A673 (cell line): ENCODE measurements at places on chromosomes 16 and 17. TPM values are rescaled to one million over a fixed set of nuclear protein-coding genes. Genes with fewer than 3 reads are reported as not detected.
A peak's percentile ranks its signal among the peaks of the same experiment; 100 is the strongest.

The ABCA6 gene
- total RNA-seq: 2.1 and 3.5 TPM in 2 replicates

- no peaks in the 10 kb centered on the region for H3K36me3 ChIP-seq
- no peak for DNase-seq
- H3K4me1 ChIP-seq: no peaks in the 10 kb centered on the region
- no peaks in the 10 kb centered on the region for H3K27me3 ChIP-seq
- H3K4me3 ChIP-seq: no peak overlapping the region
Measured at GRCh38 chr17:47804461-47804860, 17.1 kb downstream of the OSBPL7 start.

- H3K36me3 ChIP-seq: peaks cover 41% of the 10 kb centered on the region
- no peaks in the 10 kb centered on the region for H3K4me1 ChIP-seq
- DNase-seq: no peak
Measured at GRCh38 chr17:4693416-4693815, 10.5 kb downstream of the PELP1 start.

- no peak overlapping the region for H3K4me3 ChIP-seq
- H3K36me3 ChIP-seq: no peaks in the 10 kb centered on the region
- no peak overlapping the region for H3K27ac ChIP-seq
- H3K4me1 ChIP-seq: no peaks in the 10 kb centered on the region
- DNase-seq: peak; percentile 10
Measured at GRCh38 chr17:43723697-43724359, 34.8 kb downstream of the SOST start.

DNA sequence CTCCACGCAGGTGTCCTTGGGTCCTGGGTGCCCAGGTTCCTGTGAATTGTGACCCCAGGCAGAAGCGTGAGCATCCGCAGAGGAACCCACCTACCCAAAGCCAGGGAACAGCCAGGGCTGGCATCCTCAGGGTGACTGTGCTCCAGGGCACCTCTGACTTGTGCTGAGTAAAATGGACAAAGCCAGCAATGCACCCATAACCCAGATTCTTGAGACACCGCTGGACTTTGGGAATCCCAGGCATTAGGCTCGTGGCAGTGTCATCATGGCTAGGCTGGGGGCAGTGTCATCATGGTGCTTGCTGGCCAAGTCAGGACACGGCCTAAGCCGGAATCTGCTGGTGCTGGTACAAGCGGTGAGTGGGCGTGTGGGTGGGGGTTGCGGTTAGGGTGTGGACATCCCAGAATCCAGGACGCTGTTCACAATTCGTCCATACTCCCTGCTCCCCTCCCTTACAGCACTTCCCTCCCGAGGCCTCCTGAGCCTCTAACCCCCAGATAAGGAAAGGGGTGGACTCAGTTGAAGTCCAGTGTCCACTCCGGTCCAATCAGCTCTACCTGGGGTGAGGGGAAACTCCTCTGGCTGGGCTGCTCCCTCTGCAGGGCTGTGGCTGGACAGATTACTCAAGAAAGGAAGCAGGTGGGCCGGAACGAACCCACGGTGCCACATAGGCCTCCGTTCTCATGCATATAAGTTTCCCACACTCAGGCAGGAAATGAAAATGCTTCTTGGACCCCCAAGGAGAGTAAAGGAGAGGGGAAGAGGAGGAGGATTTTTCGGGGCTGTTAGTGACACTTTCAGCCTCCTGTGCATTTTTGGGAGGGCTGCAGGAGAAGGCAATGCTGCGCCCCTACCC lies 138.9 kb downstream of the SEC14L1 start:
- no peaks in the 10 kb centered on the region for H3K27me3 ChIP-seq
- H3K27ac ChIP-seq: no peak overlapping the region
- H3K4me3 ChIP-seq: no peak overlapping the region
- H3K4me1 ChIP-seq: peaks cover 5% of the 10 kb centered on the region
- DNase-seq: no peak

DNA sequence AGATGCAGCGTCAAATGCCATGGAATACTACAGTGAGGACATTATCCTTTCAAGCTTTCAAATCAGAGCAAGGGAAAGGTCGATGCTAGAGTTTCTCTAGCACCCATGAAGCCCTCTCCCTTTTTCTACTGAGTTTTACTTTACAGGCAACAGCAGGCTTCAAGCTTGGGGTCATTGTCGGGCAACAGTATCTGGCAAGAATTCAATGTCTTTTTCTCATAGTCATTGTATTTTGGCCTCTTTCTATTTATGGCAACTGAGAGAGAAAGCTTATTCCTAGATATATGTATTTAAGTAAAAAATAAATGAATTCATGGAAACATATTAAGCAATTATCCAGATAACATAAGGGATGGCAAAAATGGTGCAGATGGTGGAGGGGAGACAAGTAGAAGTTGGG lies 364 bp upstream of the CETP start:
- H3K4me3 ChIP-seq: no peak overlapping the region
- no peaks in the 10 kb centered on the region for H3K27me3 ChIP-seq
- no peaks in the 10 kb centered on the region for H3K36me3 ChIP-seq
- H3K4me1 ChIP-seq: peaks cover 4% of the 10 kb centered on the region
- DNase-seq: no peak
- no peak overlapping the region for H3K27ac ChIP-seq

The GPS2 gene
- total RNA-seq: 116 and 133 TPM in 2 replicates

The GLTPD2 gene
- total RNA-seq: not detected in 2 replicates

The WSCD1 gene
- total RNA-seq: 0.28 and 0.48 TPM in 2 replicates

GRCh38 chr17:7355053-7355452 lies at the start of gene TMEM95:
Gene TMEM95, plus strand, starts transcription at chr17:7355156. Its CDS starts 49 bp downstream, at chr17:7355205.
- H3K27me3 ChIP-seq: no peaks in the 10 kb centered on the region
- H3K27ac ChIP-seq: no peak within 1 kb of the TSS
- H3K4me3 ChIP-seq: no peak within 1 kb of the TSS
- no peaks in the 10 kb centered on the region for H3K36me3 ChIP-seq
- DNase-seq: peak; percentile 70

The SDK2 gene
- 0.63 and 0.67 TPM in 2 replicates for total RNA-seq

GRCh38 chr17:78351449-78352006 lies 8.3 kb downstream of the SOCS3 start:
- DNase-seq: no peak
- H3K4me1 ChIP-seq: peaks cover 29% of the 10 kb centered on the region
- no peaks in the 10 kb centered on the region for H3K27me3 ChIP-seq
- no peak overlapping the region for H3K4me3 ChIP-seq

DNA sequence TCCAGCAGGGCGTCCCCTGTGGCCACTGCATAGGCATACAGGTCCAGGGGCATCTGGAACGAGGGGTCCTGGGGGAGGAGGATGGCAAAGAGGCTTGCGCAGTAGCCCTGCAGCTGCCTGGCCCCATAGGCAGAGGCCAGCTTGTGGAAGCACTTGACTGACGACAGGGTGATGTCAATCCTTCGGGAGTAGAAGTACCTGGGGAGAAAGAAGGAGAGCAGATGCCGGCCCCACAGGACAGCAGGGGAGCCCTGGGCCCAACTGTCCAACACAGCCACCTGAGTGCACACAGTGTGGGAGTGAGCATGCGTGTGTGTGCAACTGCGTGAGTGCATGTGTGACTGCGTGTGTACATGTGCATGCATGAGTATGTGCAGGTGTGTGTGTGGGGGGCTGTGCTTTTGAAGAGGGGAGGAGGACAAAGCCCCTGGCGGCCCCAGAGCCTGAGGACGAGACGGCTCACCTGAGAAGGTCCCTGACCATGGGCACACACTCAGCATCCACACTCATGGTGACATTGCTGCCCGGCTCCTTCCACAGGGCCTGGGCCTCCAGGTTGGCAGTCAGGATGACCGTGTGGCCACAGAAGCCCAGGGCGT lies 7.1 kb downstream of the LGALS3BP start:
- no peaks in the 10 kb centered on the region for H3K27me3 ChIP-seq
- peaks cover 19% of the 10 kb centered on the region for H3K4me1 ChIP-seq
- no peak overlapping the region for H3K4me3 ChIP-seq
- DNase-seq: no peak
- H3K36me3 ChIP-seq: peaks cover 53% of the 10 kb centered on the region

GRCh38 chr17:42117397-42118125 lies 3.6 kb downstream of the KAT2A start:
- no peaks in the 10 kb centered on the region for H3K4me1 ChIP-seq
- H3K4me3 ChIP-seq: no peak overlapping the region
- peaks cover 12% of the 10 kb centered on the region for H3K36me3 ChIP-seq

DNA sequence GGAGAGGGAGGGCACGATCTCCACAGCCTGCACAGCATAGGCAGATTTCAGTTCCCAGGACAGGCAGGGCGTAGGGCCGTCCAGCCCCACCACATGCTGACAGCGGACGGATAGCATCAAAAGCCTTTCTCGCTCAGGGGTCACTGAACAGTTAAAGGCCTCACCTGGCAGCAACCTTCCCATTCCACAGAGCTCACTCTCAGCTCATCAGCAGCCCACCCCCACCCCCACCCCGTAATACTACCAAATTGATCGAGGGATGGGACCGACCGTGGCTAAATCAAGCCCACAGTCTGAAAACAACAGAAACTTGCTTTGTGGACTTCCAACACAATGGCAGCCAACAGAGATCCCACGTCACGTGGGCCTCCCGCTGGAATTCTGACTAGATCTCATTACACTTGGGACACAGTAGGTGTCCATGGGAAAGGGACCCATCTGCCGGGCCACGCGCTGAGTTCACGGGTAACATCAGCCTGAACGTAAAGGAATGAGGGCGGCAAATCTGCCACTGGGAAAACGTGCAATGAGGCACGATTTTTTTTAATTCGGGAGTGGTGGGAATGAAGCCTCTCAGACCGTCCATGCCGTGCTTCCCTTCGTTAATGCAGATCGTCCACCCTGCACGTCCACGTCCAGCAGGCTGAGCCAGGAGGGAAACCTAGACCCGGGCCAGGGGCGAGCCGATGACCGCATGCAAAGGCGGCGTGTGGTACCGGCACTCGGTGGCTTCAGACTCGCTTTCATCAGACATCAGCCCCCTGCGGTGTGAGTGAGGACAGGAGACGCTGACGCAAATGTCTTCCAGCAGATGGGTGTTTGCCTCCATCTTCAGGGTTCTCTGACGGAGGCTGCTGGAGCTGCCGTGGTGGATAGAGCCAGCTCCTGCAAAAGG lies 92.1 kb downstream of the TBC1D16 start:
- no peak overlapping the region for H3K4me3 ChIP-seq
- H3K27ac ChIP-seq: no peak overlapping the region
- H3K4me1 ChIP-seq: peaks cover 2% of the 10 kb centered on the region
- DNase-seq: no peak
- no peaks in the 10 kb centered on the region for H3K27me3 ChIP-seq

The COTL1 gene
- total RNA-seq: 34.1 and 35.9 TPM in 2 replicates

- no peak for DNase-seq
- H3K4me1 ChIP-seq: peaks cover 23% of the 10 kb centered on the region
- no peak overlapping the region for H3K4me3 ChIP-seq
- no peak overlapping the region for H3K27ac ChIP-seq
Measured at GRCh38 chr17:40107522-40108174, 7.3 kb upstream of the NR1D1 start.

DNA sequence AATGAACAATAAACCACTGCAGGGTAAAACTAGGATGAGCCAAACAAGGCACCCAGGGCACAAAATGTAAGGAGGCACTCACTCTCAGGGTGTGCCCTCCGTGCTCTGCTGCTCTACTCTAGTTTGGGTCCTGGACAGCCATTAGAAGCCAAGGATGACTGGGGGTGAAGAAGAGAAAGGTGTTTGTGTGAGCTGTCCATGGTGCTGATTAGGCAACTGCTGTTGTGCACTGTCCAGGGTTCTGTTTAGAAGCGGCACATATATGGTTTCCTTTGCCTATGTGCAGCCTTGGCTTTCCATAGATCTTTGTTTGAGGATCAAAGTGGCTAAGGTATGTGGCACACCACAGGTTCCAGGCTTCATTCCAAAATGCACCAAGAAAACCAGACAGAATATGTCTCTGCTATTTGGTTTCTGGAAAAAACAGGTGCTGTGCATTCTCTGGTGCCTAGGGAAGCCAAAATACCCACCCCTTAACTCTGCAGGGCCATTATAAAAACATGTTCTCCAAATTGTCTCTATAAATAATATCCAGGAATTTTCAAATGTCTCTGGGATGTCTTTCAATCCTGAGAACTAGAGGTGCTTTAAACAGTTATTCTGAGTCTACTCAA lies 123.5 kb downstream of the CBLN1 start:
- peak; percentile 33 for DNase-seq
- H3K4me1 ChIP-seq: no peaks in the 10 kb centered on the region
- H3K27ac ChIP-seq: no peak overlapping the region
- H3K36me3 ChIP-seq: no peaks in the 10 kb centered on the region
- H3K4me3 ChIP-seq: no peak overlapping the region

- no peaks in the 10 kb centered on the region for H3K4me1 ChIP-seq
- H3K36me3 ChIP-seq: no peaks in the 10 kb centered on the region
- H3K27ac ChIP-seq: no peak overlapping the region
- no peak for DNase-seq
- H3K27me3 ChIP-seq: no peaks in the 10 kb centered on the region
- no peak overlapping the region for H3K4me3 ChIP-seq
Measured at GRCh38 chr17:72614871-72615626, 477.4 kb downstream of the SLC39A11 start.

DNA sequence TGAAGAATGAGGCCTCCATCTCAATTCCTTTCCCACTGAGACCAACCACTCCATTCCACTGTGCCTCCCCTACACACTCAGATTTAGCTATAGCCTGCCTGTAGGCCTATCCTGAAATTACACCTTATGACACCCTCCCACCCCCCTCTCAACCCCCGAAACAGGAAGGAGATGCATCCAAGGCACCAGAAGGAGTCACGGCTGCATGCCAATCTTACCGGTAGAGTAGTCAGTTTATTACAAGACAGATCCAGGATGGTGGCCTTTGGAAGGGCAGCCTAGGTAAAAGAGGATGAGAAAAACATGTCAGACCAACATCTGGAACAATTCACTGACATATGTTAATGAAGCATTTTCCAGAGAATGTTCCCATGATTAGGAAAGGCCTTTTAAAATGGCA lies 2.6 kb downstream of the LRRC59 start:
- H3K27ac ChIP-seq: no peak overlapping the region
- H3K36me3 ChIP-seq: peaks cover 50% of the 10 kb centered on the region
- no peak for DNase-seq
- H3K4me1 ChIP-seq: peaks cover 10% of the 10 kb centered on the region

The MT4 gene
- total RNA-seq: not detected in 2 replicates

The DNAH2 gene
- 0.15 and 0.24 TPM in 2 replicates for total RNA-seq

DNA sequence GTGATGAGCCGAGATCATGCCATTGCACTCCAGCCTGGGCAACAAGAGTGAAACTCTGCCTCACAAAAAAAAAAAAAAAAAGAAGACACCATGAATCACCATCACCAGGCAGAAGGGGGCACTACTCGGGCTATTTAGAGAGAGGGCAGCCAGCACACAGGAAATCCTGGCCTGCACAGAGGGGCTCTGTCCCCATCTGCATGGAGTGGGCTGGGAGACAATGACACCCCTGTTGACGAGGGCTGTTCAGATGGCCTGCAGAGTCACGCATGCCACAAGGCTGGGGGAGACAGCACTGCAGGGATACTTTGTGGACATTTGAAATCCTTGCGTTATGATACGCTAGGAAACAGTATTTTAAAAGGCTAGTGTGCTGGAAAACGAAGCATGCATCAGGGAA lies 48.3 kb downstream of the CUEDC1 start:
- no peak overlapping the region for H3K4me3 ChIP-seq
- H3K27ac ChIP-seq: no peak overlapping the region
- peak; percentile 46 for DNase-seq
- no peaks in the 10 kb centered on the region for H3K36me3 ChIP-seq
- H3K4me1 ChIP-seq: peaks cover 28% of the 10 kb centered on the region
